Adrenal gland (tissue), 19 donors: ENCODE measurements at places on chromosomes 11 and 22. TPM values are rescaled to one million over a fixed set of nuclear protein-coding genes. Genes with fewer than 3 reads are reported as not detected.

GRCh38 chr22:49508561-49508960 is 319.1 kb downstream of the BRD1 start:
- no peak overlapping the region for H3K4me3 ChIP-seq
- no peaks in the 10 kb centered on the region for H3K36me3 ChIP-seq
- DNase-seq, result no peak
- H3K27ac ChIP-seq, result no peak overlapping the region
- H3K4me1 ChIP-seq, result no peaks in the 10 kb centered on the region

GRCh38 chr22:36902143-36902926 is 11.1 kb upstream of the CSF2RB start:
- no peak for DNase-seq
- H3K4me1 ChIP-seq, result no peaks in the 10 kb centered on the region
- H3K4me3 ChIP-seq, result no peak overlapping the region
- no peak overlapping the region for H3K27ac ChIP-seq

DNA sequence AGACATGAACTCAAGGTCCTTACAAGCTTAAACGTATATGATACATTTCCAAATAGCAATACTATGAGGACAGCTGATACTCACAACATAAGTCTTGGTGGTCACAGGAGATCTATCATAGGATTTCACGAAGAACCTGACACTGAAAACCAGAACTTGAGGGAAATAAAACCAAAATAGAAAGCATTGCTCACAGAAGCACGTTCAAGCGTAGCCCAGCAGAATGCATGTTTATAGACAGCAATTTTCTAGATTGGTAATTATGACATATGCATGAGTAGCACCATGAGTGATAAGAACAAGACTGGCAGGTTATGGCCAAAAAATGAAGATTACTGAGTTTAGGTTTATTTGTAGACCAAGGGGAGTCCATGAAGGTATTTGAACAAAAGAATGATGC is 243.5 kb downstream of the ETS1 start:
- no peak overlapping the region for H3K27ac ChIP-seq
- H3K36me3 ChIP-seq, result no peaks in the 10 kb centered on the region
- H3K4me3 ChIP-seq, result no peak overlapping the region

GRCh38 chr22:43446037-43446803 is 34.4 kb downstream of the MPPED1 start:
- no peak overlapping the region for H3K27ac ChIP-seq
- H3K4me3 ChIP-seq, result no peak overlapping the region
- no peaks in the 10 kb centered on the region for H3K4me1 ChIP-seq
- H3K36me3 ChIP-seq, result no peaks in the 10 kb centered on the region
- no peak for DNase-seq

- H3K36me3 ChIP-seq, result no peaks in the 10 kb centered on the region
- H3K4me3 ChIP-seq, result no peak overlapping the region
- H3K27ac ChIP-seq, result no peak overlapping the region
- H3K4me1 ChIP-seq, result no peaks in the 10 kb centered on the region
These were observed 74.7 kb downstream of the BUD13 start for GRCh38 chr11:116698080-116698479.

DNA sequence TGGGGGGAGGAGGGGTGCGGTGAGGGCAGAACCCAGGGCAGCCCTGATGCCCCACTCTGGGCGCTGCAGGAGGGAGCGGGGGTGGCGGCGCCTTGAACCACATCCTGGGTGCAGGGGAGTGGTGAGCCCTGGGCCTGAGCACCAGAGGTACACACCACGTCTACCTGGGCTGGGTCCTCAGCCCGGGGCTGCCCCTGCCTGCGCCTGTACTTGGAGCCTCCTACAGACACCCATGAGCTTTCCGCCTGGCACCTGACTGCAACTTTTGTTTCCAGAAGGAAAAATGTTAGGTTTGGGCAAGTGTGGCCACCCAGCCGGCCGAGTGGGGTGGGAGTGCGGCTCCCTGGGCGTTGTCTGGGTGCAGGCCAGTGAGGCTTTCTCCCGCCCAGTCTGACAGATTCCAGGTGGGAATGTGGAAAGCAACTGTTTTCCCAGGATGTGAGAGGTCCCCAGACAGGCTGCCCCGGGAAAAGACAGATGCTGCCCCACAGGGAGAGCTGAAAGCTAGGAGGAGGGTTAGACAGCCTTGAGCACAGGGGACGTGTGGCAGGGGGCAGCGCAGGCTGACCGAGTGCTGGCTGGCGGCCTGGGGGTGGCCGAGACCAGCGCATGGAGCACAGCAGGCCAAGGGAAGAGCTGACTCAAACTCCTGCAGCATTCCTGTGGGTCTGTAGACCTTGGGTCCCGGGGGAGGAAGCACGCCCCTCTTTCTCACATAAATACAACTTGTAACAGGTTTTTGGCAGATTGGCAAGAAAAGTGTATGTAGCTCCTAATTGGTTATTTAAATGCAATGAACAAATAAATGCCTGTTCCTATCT is 44.1 kb downstream of the GNB1L start:
- no peaks in the 10 kb centered on the region for H3K4me1 ChIP-seq
- DNase-seq, result no peak
- H3K4me3 ChIP-seq, result no peak overlapping the region
- no peaks in the 10 kb centered on the region for H3K36me3 ChIP-seq

DNA sequence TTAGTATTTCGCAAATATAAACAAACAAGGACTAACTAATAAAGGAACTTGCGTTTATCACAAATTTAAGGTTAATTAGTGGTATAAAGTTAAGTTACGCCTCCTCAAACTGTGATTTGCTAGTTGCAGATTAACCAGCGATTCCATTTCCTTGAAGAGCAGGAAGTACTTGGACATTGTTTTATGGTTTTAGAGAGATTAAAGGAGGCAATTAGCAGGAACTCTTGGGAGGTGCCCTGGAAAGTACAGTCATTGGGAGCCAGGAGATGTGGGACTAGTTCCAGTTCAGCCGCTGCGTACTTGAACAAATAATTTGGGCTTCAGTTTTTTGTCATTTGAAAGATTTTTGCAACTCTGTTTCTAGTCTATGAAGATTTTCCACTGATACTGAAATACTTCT is 3.3 kb downstream of the FAM118B start:
- no peak overlapping the region for H3K4me3 ChIP-seq
- H3K4me1 ChIP-seq, result peaks cover 27% of the 10 kb centered on the region
- no peaks in the 10 kb centered on the region for H3K27me3 ChIP-seq
- no peak for DNase-seq

- H3K36me3 ChIP-seq, result no peaks in the 10 kb centered on the region
- DNase-seq, result no peak
- no peak overlapping the region for H3K27ac ChIP-seq
- no peaks in the 10 kb centered on the region for H3K4me1 ChIP-seq
- H3K27me3 ChIP-seq, result peaks cover 17% of the 10 kb centered on the region
- H3K4me3 ChIP-seq, result no peak overlapping the region
These were observed 843 bp downstream of the OPCML start for GRCh38 chr11:133531458-133531857.

GRCh38 chr11:10856689-10857458 is 979 bp downstream of the ZBED5 start:
- H3K4me1 ChIP-seq, result peaks cover 22% of the 10 kb centered on the region
- H3K27me3 ChIP-seq, result no peaks in the 10 kb centered on the region
- peak overlapping the region; percentile 99 for H3K4me3 ChIP-seq
- H3K36me3 ChIP-seq, result peaks cover 29% of the 10 kb centered on the region

DNA sequence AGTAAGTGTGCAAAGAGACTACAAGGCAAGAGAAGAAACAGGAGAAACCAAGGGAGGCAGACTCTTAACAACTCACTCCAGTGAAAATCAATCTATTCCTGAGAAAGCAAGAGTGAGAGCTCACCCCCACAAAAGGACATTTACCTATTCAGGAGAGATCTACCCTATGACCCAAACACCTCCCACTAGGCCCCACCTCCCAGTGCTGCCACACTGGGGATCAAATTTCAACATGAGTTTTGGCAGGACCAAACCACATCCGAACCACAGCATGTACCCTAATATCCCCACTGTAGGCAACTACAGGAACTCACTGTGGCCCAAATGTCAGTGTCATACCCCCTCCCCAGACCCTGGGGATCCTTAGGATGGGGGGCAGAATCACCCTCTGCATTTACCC is 526.2 kb upstream of the B3GAT1 start:
- no peak for DNase-seq
- H3K4me3 ChIP-seq, result no peak overlapping the region
- H3K36me3 ChIP-seq, result no peaks in the 10 kb centered on the region
- no peaks in the 10 kb centered on the region for H3K27me3 ChIP-seq
- no peak overlapping the region for H3K27ac ChIP-seq

GRCh38 chr11:128901653-128902514 is 10.7 kb downstream of the KCNJ5 start:
- DNase-seq, result no peak
- no peaks in the 10 kb centered on the region for H3K36me3 ChIP-seq
- no peak overlapping the region for H3K4me3 ChIP-seq
- no peaks in the 10 kb centered on the region for H3K27me3 ChIP-seq
- no peak overlapping the region for H3K27ac ChIP-seq

- no peak overlapping the region for H3K4me3 ChIP-seq
- H3K27me3 ChIP-seq, result peaks cover 43% of the 10 kb centered on the region
- no peak overlapping the region for H3K27ac ChIP-seq
- no peak for DNase-seq
These were observed 1.1 kb downstream of the OVOL1 start for GRCh38 chr11:65787649-65788622.

DNA sequence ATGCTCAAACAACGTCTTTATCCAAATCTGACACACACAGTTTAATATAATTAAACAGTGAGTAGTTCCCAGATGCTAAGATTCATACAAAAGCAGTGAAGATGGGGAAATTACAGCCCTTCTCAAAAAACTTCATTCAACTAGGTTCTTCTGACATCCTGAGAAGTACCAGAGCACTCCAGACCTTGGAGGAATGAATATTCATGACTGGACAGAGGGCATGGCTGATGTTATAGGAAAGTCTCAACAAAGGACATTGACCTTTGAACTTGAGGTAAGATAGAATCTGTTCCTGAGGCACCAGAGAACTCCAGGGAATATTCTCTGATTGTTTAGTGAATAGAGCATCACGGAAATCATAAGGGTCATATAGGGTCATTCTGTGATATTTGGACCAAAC is 106.4 kb upstream of the SLC5A12 start:
- no peaks in the 10 kb centered on the region for H3K36me3 ChIP-seq
- DNase-seq, result no peak
- no peak overlapping the region for H3K4me3 ChIP-seq

- no peaks in the 10 kb centered on the region for H3K4me1 ChIP-seq
- peaks cover 5% of the 10 kb centered on the region for H3K27me3 ChIP-seq
- H3K36me3 ChIP-seq, result no peaks in the 10 kb centered on the region
- no peak within 1 kb of the TSS for H3K4me3 ChIP-seq
These were observed at the start of gene CD3D for GRCh38 chr11:118342503-118343161. Gene CD3D, minus strand, starts transcription at chr11:118342705. Its CDS starts 98 bp downstream, at chr11:118342607.

DNA sequence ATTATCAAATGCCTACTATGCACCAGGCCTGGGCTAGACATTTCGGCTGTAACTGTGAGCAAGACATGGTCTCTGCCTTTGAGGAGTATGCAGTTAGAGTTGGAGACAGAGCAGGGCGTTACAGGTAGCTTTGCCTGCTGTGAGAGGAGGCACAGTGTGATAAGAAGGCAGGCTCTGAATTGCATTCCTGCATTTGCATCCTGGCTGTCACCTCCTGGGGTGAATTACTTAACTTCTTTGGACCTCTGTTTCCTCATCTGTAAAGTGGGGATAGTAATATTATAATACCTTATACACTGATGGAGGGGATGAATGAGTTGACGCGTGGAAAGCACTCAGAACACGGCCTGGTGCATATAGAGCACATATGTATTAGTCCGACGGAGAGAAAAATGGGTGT is 118.1 kb upstream of the ARHGAP20 start:
- no peak overlapping the region for H3K4me3 ChIP-seq
- H3K27ac ChIP-seq, result no peak overlapping the region
- no peaks in the 10 kb centered on the region for H3K36me3 ChIP-seq
- H3K27me3 ChIP-seq, result no peaks in the 10 kb centered on the region
- H3K4me1 ChIP-seq, result peaks cover 13% of the 10 kb centered on the region

DNA sequence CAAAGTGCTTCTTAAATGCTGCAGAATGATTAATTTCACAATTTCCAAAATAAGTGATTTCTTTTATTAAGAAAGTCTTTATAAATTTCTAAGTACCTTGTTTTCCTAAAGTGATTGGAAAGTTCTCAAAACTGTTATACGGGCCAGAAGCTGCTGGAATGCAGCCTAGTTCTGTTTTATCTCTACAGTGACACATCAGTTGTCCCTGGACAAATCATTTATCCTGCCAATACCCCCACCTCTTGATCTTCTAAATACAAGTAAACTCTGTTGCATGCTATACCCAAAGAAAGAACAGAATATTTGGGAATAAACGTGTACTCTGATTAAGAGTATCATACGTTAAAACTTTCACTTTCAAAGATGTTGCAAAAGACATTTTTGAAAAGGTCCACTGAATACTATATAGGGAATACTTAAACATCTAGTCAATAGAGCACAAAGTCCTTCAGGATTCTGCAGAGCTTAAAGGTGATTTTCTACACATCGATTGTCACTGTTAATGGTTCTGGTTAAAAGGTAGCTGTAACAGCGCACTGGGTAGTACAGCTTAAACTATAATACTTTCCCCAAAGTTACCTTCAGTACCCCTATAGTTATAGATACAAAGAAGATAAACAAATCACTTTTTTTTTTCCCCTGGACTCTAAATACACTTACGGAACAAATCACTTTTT is 92.1 kb upstream of the APOA1 start:
- no peak overlapping the region for H3K27ac ChIP-seq
- H3K27me3 ChIP-seq, result no peaks in the 10 kb centered on the region
- DNase-seq, result peak; percentile 59
- peak overlapping the region; percentile 36 for H3K4me3 ChIP-seq
- H3K36me3 ChIP-seq, result no peaks in the 10 kb centered on the region
- peaks cover 26% of the 10 kb centered on the region for H3K4me1 ChIP-seq

DNA sequence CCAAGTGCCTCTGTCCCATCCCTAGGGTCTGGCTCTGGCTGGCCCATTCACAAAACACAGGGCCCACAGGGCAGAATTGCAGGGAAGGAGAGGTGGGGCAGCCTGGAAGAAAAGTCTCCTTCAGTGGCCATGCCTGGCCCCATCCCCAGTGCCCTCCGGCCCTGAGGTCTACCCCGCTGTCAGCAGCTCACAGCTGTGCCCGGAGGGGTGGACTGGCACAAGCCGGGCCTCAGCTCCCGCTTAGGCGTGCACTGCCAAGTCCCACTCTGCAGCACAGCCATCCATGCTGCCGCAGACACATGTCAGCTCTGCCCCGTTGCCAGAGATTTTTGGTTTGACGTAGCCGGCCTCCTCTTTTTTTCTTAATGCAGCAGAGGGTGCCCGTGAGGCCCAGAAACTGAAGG is 3.9 kb upstream of the SCN2B start:
- DNase-seq, result peak; percentile 26
- H3K36me3 ChIP-seq, result no peaks in the 10 kb centered on the region
- H3K27ac ChIP-seq, result no peak overlapping the region
- no peaks in the 10 kb centered on the region for H3K4me1 ChIP-seq
- no peaks in the 10 kb centered on the region for H3K27me3 ChIP-seq

DNA sequence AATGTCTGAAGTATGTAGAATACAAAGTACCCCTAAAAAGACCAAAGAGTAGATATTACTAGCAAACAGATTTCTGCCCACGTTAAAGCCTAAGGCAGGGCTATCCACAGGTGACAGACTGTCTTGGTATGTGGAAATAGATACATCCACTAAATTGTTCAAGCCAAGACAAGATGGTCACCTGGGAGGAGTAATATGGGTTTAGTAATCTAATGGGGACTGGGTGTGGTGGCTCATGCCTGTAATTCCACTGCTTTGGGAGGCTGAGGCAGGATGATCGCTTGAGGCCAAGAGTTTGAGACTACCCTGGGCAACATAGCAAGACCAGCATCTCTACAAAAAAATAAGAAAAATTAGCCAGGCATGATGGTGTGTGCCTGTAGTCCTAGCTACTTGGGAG is 7.5 kb downstream of the SGSM3 start:
- no peaks in the 10 kb centered on the region for H3K27me3 ChIP-seq
- H3K4me3 ChIP-seq, result no peak overlapping the region
- H3K27ac ChIP-seq, result no peak overlapping the region
- no peak for DNase-seq
- H3K4me1 ChIP-seq, result peaks cover 6% of the 10 kb centered on the region
- no peaks in the 10 kb centered on the region for H3K36me3 ChIP-seq

The VPS26B gene
- 74.6 TPM for total RNA-seq

The FAM89B gene
- 28.1 TPM for total RNA-seq

The OR52E8 gene
- not detected for total RNA-seq

The OLFML1 gene
- total RNA-seq, result 5.8 TPM
